Chondrocyte (in vitro differentiated cells): ENCODE measurements at places on chromosomes 5 and 9. TPM values are rescaled to one million over a fixed set of nuclear protein-coding genes. Genes with fewer than 3 reads are reported as not detected.

DNA sequence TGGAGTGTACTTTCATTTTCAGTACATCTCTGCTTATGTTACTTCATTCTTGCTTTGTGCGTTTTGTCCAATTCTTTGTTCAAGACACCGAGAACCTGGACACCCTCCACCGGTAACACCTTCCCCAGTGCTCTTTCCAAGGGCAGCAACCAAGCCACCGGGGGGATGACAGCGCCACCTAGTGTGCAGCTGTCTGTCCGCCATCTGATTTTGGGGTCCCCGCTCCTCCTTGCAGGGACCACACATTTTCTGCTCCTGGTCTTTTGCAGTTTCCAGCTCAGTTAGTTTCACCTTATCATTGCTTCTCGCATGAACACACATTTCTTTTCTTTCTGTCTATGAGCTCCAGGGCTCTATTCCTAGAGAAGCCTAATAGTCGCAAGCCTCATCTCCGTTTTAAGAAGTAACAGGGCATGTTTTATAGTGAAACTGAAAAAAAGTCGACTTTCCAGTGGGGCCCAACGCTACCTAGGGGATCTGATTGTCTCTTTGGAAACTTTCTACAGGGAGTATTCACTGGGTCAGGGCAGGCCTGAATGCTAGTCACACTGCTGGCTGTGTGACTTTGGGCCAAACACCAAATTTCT lies 152.1 kb downstream of the FSTL4 start:
- no peak for DNase-seq

Gene ENHO
- 0.97 to 1.6 TPM (median 1.3 TPM) in 3 replicates for total RNA-seq

Gene PCDHAC2
- 4.9 to 7.1 TPM (median 6.7 TPM) in 3 replicates for total RNA-seq

- DNase-seq = no peak
These were observed 628.5 kb downstream of the CHSY3 start for GRCh38 chr5:130532786-130533185.

DNA sequence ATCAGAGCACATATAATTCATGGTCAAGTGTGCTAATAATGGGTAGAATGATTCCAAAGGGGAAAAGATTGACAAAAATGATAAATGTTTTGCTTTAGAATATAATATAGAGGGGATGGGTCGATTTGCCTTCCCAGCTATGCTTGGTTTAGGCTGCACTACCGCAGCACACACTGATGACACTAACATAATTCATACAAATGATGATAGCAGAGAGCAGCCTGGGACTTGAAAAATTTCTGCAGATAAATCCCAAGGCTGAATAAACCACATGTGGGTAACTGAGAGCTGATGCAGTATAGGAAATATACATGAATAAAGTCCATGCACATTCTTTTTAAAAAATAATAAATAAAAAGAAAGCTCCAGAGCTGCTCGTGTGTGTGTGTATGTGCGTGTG lies 54.5 kb downstream of the EFNA5 start:
- DNase-seq = no peak

Gene KCNIP1
- total RNA-seq = 7.7 to 12.0 TPM (median 8.7 TPM) in 3 replicates

DNA sequence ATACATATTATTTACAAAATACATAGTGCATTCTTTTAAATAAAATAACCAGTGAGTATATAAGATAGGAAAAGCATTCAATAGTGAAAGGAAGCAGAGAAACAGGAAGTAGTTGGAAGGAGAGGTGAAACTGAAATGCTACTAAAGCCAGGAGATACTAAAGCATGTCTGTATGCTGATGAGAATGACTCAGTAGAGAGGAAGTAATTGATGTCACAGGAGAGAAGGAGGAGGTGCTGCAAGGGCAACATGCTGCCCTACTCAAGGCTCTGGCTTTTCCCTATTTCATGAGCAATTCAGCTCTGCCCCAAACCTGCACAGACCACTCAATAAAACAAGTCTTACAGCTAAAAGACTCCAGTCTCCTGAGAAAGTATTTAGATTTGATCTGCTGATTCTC lies 108.5 kb upstream of the TXNDC8 start:
- no peak for DNase-seq

Gene CLK4
- 19.9 to 28.1 TPM (median 21.8 TPM) in 3 replicates for total RNA-seq
